ENCODE measurements at places on chromosomes 11 and 22.

DNA sequence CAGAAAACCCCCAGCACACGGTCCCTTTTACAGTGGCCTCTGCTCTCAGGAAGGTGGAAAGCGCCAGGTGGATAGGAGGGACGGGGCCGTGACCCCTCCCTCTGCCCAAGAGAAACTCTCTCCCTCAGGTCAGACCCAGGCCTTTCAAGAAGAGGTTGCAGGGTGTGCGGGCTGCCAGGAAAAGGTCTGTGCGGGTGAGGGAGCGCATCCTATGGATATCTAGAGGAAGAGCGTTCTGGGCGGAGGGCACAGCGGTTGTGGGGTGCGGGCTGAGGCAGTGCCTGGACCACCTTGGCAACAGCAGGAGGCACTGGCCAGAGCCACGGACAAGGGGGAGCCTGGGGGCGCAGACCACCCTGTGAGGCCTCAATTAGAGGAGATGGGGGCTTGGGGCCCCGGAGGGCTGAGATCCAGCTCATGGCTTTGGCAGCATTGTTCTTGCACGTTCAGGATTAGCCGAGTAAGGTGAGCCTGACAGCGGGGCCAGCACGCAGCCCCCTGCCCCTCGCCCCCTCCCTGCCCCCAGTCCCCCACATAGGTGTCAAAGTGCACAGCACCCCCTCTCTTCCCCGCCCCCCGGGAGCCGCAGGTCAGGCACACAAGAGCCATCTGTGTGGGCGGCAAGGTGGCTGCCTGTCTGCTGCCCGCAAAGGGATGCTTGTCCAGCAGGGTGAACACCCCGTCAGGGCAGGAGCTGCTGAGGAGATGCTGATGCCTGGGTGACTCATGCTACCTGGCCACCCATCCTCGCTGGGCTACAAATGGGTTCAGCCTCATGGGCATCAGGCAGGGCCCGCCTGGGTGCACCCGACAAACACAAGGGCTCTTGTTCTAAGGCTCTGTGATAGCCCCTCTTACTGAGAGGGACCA is 92.8 kb upstream of the KCNQ1OT1 start:
- DNase-seq = no peak

GRCh38 chr11:12524865-12525264 is 147.5 kb downstream of the PARVA start:
- no peak for DNase-seq

DNA sequence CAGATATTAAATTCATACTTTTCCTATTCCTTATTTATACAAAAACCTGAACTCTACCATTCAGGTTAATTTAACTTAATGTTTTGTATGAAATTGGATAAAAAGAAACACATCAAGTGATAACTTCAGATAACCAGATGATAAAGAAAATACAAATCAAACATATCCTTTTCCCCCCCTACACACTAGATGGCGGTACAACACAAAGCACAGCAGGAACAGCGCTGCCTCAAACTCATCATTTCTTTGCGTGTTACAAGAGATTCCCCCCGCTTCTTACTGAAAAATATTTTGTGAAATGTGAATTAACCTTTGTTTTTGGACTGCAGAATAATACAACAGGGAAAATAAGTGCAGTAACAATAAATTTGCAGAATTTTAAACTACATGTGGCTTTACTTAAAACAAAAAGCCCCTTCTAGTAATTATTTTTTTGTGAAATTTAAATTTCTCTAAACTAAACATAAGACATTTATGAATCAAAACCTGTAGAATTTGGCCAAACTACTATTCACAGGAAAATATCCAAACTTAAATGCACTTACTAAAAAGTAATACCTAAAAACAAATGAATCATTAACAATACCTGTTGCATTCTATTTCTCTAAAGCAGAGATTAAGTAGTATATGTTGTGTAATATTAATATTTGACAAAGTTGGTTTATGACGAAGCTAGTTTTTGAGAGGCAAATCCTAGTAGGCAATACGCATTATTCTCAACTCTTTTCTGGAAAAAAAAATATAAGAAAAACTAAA is 74.4 kb downstream of the ARHGAP32 start:
- peak; percentile 10 for DNase-seq

DNA sequence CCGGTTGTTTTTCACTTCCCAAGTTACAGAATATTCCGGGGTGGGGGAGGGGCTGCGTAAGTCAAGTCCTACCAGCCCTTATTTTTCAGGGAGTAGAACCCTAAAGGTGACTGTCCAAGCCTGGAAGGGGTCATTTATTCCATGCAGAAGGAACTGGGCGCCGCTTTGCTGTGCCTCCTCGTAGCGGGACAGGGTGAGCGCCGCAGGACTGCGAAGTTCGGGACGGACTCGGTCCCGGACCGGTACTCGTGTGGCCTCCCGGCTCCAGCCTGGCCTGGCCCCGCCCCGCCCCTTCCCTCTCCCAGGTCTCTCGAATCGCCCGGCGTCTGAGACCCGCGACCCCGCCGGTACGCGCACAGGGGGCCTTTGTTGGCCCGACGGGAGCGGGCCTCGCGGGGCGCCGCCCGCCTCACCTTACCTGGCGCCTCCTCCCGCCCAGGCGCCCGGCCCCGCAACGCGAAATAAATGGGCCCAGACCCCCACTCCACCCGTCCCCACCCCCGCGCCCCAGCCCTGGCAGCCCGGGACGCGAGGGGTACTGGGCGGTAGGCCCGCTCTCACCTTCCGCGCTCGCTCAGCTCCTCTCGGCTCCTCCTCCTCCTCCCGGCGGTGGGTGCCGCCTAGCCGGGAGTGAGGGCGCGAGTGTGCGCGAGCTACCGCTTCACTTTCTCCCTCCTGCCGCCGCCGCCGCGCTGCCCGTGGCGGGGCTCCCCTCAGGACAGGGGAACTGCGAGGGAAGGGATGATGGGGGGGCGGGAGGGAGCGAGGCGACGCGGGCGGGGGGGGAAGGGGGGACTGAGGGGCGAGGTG is 698 bp downstream of the PAK1 start:
- no peak for DNase-seq

DNA sequence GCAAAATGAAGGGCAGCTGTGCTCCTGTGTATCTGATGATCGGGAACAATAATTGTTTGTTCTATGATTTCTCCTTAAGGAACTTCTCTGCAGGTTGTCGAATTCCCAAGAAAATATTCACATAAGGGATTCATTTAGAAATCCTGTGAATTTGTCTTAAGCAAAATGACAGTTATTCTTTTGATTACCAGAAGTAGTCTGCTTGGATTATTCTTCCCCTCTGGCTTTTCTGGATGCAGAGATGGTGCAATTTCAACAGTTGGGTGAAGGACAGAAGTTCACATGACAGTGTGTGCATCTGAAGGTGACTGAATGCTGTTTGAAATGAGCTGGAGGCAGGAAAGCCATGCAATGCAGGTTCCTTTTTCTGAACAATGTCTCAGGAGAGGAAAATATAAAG is 137.2 kb upstream of the MTMR2 start:
- DNase-seq = no peak

DNA sequence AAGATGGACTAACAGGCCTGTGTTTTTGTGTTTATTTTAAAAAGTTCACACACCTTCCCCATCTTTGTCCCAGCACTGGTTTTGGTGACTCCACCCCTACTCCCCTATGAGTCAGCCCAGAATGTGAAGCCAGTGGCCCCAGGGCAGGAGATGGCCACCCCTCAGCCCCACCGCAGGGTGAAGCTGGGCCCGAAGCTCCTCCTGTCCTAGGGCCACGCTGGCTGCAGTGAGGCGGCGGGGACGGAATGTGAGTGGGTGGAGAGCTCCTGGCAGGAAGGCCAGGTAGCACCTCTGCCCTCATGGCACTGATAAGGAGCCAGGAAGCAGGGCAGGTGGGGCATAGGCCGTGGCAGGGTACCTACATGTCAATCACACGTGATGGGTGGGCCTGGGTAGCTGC is 39.9 kb downstream of the SGSM3 start:
- no peak for DNase-seq
